ENCODE measurements at places on chromosomes 2 and 18. TPM values are rescaled to one million over a fixed set of nuclear protein-coding genes. Genes with fewer than 3 reads are reported as not detected.

The DNER gene
- total RNA-seq: 0.89 TPM

DNA sequence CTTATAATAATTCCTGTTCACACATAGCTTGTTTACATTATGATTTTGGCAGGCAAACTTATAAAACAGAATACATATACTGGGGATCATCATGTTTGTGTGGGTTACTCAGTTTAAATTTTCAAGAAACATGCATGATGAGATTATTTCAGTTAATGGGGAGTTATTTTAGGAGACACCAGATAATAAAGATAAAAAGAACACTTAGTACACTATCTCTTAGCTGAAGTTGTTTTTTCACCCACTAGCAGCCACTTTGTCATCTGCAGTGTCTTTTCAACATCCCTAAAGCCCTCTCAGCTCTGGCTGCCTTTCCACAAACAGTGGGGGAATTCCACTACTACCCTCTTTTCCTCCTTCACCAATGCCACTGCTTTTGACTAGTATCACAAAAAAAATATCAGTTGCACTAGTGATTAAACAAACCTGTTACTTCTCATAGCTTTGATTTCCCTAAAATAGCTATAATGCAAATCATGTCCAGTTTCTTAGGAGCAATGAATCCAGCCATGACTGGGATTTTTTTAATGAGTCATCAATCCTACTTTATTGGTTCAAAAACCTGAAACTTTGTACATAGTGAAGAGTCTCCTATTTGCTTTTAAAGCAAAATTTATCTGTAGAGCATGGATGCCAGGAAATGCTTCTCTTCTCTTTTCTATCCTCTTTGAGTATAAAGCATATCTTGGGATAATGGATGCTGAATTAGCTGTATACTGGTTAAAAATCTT, 156.7 kb upstream of the TFPI start:
- H3K27ac ChIP-seq: no peak overlapping the region
- H3K36me3 ChIP-seq: no peaks in the 10 kb centered on the region
- no peak overlapping the region for H3K4me3 ChIP-seq
- no peak for DNase-seq

GRCh38 chr18:45976974-45977373, 9.8 kb upstream of the EPG5 start:
- no peak overlapping the region for H3K27ac ChIP-seq
- no peak for DNase-seq
- H3K27me3 ChIP-seq: no peaks in the 10 kb centered on the region
- H3K4me3 ChIP-seq: no peak overlapping the region
- H3K36me3 ChIP-seq: no peaks in the 10 kb centered on the region

The RNF103 gene
- total RNA-seq: 25.4 TPM

- no peak overlapping the region for H3K4me3 ChIP-seq
- H3K36me3 ChIP-seq: no peaks in the 10 kb centered on the region
- no peak for DNase-seq
- H3K4me1 ChIP-seq: no peaks in the 10 kb centered on the region
- H3K27ac ChIP-seq: no peak overlapping the region
- H3K27me3 ChIP-seq: no peaks in the 10 kb centered on the region
Observed at GRCh38 chr2:199019898-199020507, 437.7 kb downstream of the SATB2 start.

The CCDC141 gene
- 126 TPM for total RNA-seq
